ENCODE measurements at places on chromosomes 4 and X. TPM values are rescaled to one million over a fixed set of nuclear protein-coding genes. Genes with fewer than 3 reads are reported as not detected.
A peak's percentile ranks its signal among the peaks of the same experiment; 100 is the strongest.

The MID2 gene
- total RNA-seq: 7.3 TPM

- DNase-seq: no peak
Measured at GRCh38 chr4:147368948-147369347, 111.9 kb upstream of the EDNRA start.

The FAM53A gene
- 10.9 TPM for total RNA-seq

- no peak for DNase-seq
Measured at GRCh38 chr4:22456291-22456690, 59.6 kb downstream of the ADGRA3 start.

The IBSP gene
- not detected for total RNA-seq

DNA sequence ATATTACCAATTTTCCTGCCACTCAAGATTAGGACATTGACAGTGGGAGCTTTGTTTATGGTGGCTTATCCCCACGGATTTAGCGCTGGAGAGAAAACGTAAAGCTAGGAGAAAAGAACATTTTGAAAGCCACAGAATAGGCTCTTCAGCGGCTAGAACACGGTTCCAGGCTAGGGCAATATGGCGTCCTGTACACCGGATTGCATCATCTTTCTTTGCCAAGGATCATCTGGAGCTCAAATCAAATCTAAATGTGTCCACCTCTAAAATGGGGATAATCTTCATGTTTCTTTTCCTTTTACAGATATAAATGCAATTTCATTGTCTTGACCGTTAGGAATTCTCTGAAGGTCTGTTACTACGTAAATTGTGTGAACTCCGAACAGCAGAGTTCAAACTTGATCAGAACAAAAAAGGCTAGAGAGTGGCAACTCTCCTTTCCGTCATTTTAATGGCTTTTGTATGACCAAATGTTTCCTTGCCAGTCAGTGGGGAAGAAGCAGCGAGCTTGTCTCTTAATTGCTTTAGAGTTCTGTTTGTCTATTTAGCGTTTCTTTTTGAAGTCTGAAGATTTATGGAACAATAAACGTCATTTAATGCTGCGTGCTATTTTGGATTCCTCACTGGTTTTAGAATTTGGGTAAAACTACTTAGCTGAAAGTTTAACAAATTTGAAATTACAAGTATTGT lies 2.6 kb upstream of the WWC2 start:
- DNase-seq: no peak

The PABPC1L2A gene
- not detected for total RNA-seq

GRCh38 chr4:182453830-182454229 lies 210.6 kb downstream of the TENM3 start:
- no peak for DNase-seq

- DNase-seq: no peak
Measured at GRCh38 chr4:171524903-171525302, 288.3 kb upstream of the GALNTL6 start.

DNA sequence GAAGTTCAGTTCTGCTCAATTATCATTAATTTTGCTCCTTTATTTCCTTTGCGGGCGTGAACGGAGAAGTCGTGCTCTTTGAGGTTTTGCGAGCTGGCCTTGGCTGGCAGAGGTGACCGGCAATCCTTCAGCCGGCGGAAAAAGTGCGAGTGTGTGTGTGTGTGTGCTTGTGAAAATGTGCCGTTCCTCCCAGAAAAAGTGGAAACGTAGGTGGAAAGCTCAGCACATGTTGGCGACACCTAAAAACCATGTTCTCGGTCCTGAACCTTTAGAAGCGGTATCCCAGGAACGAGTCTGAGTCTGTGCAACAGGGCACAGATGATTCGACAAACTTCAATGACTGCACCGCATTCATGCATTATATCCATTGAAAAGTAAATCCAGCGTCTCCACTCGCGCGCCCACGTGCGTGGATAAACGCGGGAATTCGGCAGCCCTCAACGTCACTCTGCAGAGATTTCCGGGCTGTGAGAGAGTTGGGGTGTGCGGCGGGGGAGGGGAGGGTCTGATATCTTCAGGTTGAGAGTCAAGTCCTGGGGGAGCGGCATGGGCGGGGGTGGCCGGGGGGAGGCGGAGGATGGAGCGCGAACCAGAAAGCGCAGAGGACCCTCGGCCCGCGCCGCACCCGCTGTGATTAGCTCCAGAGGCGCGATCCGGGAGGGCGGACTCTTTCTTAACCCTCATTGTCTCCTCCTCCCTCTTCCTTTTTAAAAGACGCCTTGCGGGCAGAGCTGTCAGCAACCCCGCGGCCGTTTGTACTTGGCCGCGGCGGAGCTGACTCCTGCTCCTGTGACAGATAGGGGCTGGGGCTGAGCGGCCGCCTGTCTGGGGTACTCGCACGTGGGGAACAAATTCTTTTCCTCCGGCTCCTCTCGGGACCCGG lies at the start of gene SHISA3:
Gene SHISA3, plus strand, starts transcription at position 737 of the 883 bp plus-strand sequence. CDS start 569 bp downstream, outside the sequence.
- peak; percentile 54 for DNase-seq

- DNase-seq: no peak
Measured at GRCh38 chr4:41963105-41963504, 18.5 kb upstream of the DCAF4L1 start.

The IGSF1 gene
- 1.4 TPM for total RNA-seq

The ADAMTS3 gene
- 1.6 TPM for total RNA-seq

DNA sequence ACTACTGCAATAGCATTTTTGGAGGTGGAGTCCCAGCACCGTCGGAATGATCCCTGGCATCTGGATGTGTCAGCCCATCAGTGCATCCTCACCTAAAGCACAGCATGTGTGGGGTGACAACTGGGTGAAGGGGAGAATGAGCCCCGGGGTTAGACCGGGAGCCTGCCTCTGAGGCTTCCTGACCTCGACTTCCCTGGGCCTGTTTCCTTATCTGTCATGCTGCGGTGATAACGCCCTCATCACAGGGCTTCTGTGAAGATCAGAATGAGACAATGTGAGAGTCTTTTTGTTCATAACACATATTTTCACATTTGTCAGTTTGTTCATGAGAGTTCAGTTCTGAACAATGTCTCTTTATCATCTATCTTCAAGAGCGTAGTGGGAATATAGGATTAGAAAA lies 31.1 kb upstream of the PDLIM3 start:
- no peak for DNase-seq

DNA sequence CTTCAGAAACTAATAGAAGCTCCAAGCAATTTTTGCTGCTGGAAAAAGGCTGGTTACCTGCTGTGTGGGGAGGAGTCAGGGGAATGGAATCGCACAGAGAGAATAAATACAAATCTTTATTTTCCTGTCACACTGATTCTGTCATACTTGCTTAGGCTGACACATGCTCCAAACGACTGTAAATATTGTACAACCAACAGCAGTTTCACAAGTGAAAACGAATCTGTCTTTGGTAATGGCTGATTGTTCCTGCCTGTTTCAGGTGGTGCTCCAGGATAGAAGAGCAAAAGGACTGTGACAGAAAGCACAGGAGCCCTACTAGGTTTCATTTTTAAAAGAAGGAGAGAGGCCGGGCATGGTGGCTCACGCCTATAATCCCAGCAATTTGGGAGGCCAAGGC lies 125.5 kb upstream of the DCLK2 start:
- no peak for DNase-seq

The ODAM gene
- not detected for total RNA-seq

The PHF8 gene
- 24.9 TPM for total RNA-seq

GRCh38 chrX:3244955-3245354 lies 101.5 kb downstream of the MXRA5 start:
- DNase-seq: no peak

GRCh38 chrX:38727668-38728067 lies 73.6 kb upstream of the MID1IP1 start:
- DNase-seq: no peak

The MAGED4B gene
- total RNA-seq: 3.5 TPM

- DNase-seq: no peak
Measured at GRCh38 chr4:30802622-30803323, 82.6 kb downstream of the PCDH7 start.
